ENCODE measurements at places on chromosomes 6 and 20. TPM values are rescaled to one million over a fixed set of nuclear protein-coding genes. Genes with fewer than 3 reads are reported as not detected.
A peak's percentile ranks its signal among the peaks of the same experiment; 100 is the strongest.

The RTF2 gene
- total RNA-seq = 28.9 TPM

- no peak overlapping the region for H3K4me3 ChIP-seq
- H3K27ac ChIP-seq = peak overlapping the region; percentile 57
- H3K36me3 ChIP-seq = no peaks in the 10 kb centered on the region
- H3K27me3 ChIP-seq = no peaks in the 10 kb centered on the region
Measured at GRCh38 chr6:12313306-12313991, 23.3 kb downstream of the EDN1 start.

DNA sequence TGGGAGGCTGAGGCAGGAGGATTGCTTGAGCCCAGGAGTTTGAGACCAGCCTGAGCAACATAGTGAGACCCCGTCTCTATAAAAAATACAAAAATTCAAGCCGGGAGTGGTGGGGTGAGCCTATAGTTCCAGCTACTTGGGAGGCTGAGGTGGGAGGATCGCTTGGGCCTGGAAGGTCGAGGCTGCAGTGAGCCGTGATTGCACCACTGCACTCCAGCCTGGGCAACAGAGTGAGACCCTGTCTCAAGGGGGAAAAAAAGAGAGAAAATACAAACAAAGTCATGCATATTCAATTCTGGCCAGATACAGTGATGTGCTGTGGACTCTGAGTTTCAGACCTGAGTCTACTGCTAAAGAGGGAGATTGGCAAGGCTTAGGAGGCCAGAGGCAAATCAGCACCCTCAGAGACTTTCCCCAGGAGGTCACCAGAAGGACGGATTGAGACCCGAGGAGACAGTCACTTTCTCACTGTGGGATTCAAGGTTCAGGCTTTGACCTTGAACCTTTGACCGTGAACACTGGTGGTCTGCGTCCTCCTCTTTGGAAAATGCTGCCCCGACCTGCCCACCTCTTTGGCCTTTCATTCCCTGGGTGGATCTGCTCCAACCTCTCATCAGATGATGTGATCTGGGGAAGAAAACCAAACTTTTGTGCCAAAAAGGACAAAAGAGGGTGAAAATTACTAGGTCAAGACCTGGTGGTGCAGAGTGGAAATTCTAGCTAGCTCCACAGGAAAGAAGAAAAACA, 31.2 kb downstream of the TGM2 start:
- H3K4me1 ChIP-seq = no peaks in the 10 kb centered on the region
- no peak for DNase-seq
- H3K36me3 ChIP-seq = no peaks in the 10 kb centered on the region
- no peak overlapping the region for H3K4me3 ChIP-seq

DNA sequence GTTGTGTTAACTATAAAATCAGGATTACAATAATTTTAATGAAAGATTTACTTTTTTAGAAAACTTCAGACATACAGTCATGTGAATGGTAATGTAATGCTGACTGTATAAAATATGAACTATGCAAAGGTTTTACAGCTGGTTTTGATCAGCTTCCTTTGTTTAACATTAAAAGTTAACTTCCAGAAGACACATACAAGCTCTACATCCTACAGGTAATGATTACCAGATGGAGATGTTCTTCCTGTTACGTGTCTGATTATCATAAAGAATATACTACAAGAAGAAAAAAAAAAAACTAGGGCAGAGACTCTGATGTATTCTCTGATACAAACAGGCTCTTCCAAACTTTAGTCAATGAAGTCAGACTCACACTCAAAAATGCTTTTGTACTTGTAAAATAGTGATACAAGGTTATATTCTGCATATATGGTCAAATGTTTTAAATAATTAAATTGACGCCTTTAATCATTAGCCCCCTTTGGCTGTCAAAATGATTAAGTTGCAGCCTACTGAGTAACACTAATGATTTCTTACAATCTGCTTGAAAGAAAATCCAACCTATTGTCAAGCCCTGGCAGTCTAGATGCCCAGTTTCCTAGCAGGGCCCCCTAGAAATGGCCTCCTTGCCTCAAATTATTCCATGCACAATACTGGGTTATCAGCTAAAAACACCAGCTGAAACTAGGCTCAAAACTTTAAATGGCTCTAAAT, 251.8 kb upstream of the RUNX2 start:
- no peaks in the 10 kb centered on the region for H3K27me3 ChIP-seq
- no peaks in the 10 kb centered on the region for H3K36me3 ChIP-seq
- no peaks in the 10 kb centered on the region for H3K4me1 ChIP-seq
- no peak overlapping the region for H3K27ac ChIP-seq

GRCh38 chr6:95478941-95479340, 98.4 kb upstream of the MANEA start:
- no peaks in the 10 kb centered on the region for H3K27me3 ChIP-seq
- no peak for DNase-seq
- no peak overlapping the region for H3K27ac ChIP-seq
- H3K36me3 ChIP-seq = no peaks in the 10 kb centered on the region
- H3K4me1 ChIP-seq = no peaks in the 10 kb centered on the region

DNA sequence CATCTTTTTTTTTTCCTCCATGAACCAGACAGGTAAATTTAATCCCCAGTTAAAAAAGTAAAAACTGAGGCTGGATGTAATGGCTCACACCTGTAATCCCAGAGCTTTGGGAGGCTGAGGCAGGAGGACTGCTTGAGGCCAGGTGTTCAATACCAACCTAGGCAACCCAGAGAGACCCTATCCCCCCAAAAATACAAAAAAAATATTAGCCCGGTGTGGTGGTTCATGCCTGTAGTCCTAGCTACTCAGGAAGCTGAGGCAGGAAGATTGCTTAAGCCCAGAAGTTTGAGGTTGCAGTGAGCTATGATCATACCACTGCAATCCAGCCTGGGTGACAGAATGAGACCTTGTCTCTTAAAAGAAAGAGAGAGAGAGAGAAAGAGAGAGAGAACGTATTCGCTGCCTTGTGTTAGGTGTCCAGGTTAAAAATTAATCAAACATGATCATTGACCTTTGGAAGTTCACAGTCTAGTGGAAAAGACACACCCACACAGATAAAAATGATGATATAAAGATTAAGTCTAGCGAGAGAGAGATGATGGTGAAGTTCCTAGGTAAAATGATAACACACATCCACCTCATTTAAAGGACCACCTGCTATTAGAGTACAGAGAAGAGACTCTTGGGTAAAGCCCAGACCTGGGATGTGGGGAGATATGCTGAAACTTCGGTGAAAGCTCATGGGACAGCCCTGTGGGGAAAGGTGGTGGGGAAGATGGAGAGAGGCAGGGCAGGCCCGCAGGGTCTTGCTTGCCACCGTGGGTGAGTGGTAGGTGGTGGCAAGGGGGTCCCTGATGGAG, 4.8 kb upstream of the NHSL1 start:
- H3K36me3 ChIP-seq = no peaks in the 10 kb centered on the region
- peak overlapping the region; percentile 48 for H3K27ac ChIP-seq
- H3K4me1 ChIP-seq = peaks cover 75% of the 10 kb centered on the region
- no peak for DNase-seq

The RRAGD gene
- 13.7 TPM for total RNA-seq

DNA sequence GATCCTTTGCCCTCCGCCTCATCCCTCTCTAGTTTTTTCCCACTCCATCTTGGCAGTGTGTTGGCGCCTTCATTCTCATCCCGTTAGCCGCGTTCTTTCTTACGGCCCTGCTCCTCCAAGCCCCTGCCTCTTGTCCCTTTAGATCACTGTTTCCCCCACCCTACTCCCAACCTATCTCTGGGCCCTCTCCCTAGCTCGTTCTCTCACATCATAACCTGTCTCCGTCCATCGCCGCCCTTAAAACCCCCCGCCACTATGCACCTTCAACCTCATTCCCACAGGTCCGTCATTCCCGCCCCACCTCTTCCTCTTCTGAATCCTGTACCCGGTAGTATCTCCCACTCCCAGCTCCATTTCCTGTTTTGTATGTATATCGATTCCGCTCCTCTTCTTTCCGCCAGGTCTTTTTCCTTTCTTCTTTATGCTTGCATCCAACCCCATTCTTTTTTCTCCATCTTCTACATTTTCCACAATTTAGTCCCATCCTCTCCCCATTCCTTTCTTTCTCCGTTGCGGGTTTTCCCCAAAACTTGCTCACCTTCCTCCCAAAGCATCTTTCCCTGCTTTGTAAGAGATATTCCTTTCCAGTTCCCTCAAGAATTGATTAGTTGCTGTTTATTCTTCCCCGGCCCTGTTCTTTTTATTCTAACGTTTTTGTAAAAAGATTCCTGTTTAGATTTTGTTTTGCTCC, 671 bp downstream of the EFHC1 start:
- H3K27me3 ChIP-seq = no peaks in the 10 kb centered on the region
- H3K4me1 ChIP-seq = no peaks in the 10 kb centered on the region
- peak overlapping the region; percentile 93 for H3K4me3 ChIP-seq
- peak; percentile 30 for DNase-seq
- H3K27ac ChIP-seq = peak overlapping the region; percentile 64

GRCh38 chr20:9360431-9360830, 154.0 kb upstream of the LAMP5 start:
- no peaks in the 10 kb centered on the region for H3K4me1 ChIP-seq
- H3K36me3 ChIP-seq = no peaks in the 10 kb centered on the region
- no peaks in the 10 kb centered on the region for H3K27me3 ChIP-seq
- DNase-seq = no peak
- H3K27ac ChIP-seq = no peak overlapping the region
- no peak overlapping the region for H3K4me3 ChIP-seq

DNA sequence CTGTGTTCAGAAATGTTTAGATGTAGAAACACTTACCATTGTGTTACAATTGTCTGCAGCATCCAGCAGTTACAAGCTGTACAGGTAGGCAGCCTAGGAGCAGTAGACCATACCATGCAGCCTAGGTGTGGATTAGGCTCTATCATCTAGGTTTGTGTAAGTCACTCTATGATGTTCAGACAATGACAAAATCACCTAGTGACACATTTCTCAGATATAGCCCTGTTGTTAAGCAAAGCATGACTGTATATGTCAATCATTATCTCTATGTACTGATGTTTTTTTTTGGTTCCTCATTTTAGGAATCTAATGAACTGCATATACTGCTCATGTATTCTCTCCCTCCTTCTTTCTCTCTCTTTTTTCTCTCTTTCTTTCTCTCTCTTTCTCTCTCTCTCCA, 22.2 kb downstream of the CST8 start:
- no peak overlapping the region for H3K4me3 ChIP-seq
- no peaks in the 10 kb centered on the region for H3K36me3 ChIP-seq

- peak overlapping the region; percentile 64 for H3K4me3 ChIP-seq
- H3K27ac ChIP-seq = peak overlapping the region; percentile 86
- no peaks in the 10 kb centered on the region for H3K27me3 ChIP-seq
- peaks cover 11% of the 10 kb centered on the region for H3K4me1 ChIP-seq
- peak; percentile 57 for DNase-seq
Measured at GRCh38 chr6:7108964-7109836, 1.4 kb downstream of the RREB1 start.

The LY6G5C gene
- total RNA-seq = 2.9 TPM

DNA sequence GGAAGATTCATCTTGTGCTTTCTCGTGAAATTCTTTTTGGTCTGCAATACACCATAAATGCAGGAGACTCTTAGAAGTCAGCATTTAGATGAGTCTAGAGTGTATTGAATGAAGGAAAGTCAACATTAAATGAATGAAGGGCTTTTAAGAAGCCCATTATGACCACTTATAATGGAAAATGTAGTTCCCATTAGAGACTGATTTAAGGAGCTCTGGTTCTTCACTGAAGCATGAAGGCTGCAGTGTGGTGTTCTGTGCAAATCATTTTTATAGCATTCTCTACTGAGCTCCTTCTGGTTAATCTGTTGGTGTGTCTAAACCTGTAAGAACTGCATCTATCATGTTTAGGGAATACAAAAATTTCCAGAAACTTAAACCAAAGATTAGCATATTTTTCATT, 19.7 kb downstream of the NCOA7 start:
- peaks cover 18% of the 10 kb centered on the region for H3K4me1 ChIP-seq
- no peak for DNase-seq
- no peaks in the 10 kb centered on the region for H3K27me3 ChIP-seq
- no peak overlapping the region for H3K27ac ChIP-seq
- H3K4me3 ChIP-seq = no peak overlapping the region

GRCh38 chr20:50379049-50379990, 130.9 kb upstream of the PTPN1 start:
- DNase-seq = peak; percentile 94
- H3K27me3 ChIP-seq = no peaks in the 10 kb centered on the region
- H3K27ac ChIP-seq = peak overlapping the region; percentile 83
- H3K4me1 ChIP-seq = peaks cover 43% of the 10 kb centered on the region

DNA sequence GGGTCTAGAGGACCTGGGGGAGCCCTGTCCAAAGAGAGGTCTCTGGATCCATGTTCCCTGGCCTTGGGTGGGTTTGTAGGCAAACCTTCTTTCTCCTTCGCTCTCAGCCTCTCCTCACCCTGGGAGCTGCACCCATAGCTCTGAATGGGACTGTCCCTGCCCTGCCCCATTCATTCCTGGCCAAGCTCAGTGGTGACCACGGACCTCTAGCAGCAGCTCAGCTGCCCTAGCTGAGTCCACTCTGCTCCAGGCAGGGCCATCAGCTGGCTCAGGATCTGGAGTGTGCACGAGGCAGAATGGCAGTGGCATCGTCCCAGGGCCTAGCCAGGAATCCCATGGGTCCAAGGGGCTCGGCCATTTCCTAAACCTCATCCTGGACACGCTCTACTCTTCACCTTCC, 5.3 kb downstream of the ULBP3 start:
- no peak overlapping the region for H3K4me3 ChIP-seq
- no peaks in the 10 kb centered on the region for H3K27me3 ChIP-seq
- no peaks in the 10 kb centered on the region for H3K4me1 ChIP-seq
- H3K27ac ChIP-seq = no peak overlapping the region
- H3K36me3 ChIP-seq = no peaks in the 10 kb centered on the region

The MEI4 gene
- 1.2 TPM for total RNA-seq

The C6orf58 gene
- 0.24 TPM for total RNA-seq

- H3K4me1 ChIP-seq = no peaks in the 10 kb centered on the region
- no peak for DNase-seq
- H3K27ac ChIP-seq = no peak overlapping the region
Measured at GRCh38 chr6:42025066-42025844, 25.1 kb upstream of the TAF8 start.

DNA sequence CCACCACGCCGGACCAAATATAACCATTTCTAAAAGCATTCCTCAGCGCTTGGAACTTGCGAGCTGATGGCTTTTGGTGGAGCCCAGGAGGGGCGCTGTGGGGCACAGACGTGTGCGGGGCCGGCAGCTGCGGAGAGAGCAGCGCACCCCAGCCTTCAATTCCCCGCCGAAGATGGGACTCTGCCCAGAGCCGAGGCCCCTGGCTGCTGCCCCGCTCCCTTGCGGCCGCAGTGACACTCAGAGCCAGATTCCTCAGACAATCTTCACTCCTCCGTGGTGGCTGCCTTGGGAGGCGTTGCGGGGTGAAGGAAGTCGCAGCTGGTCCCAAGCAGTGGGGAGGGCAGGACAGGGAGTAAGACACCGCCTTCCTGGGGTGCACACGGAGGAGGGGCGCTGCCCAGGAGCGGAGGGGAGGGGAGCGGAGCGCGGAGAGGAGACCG, 87.7 kb downstream of the TMEM242 start:
- peak overlapping the region; percentile 34 for H3K4me3 ChIP-seq
- peak; percentile 52 for DNase-seq
- no peaks in the 10 kb centered on the region for H3K27me3 ChIP-seq
- no peaks in the 10 kb centered on the region for H3K4me1 ChIP-seq

All from pancreas (tissue), 10 donors.